Prostate gland (tissue), 2 donors: ENCODE measurements at places on chromosomes 5 and 9. TPM values are rescaled to one million over a fixed set of nuclear protein-coding genes. Genes with fewer than 3 reads are reported as not detected.

- H3K27me3 ChIP-seq: peaks cover 1% of the 10 kb centered on the region
- no peak overlapping the region for H3K4me3 ChIP-seq
- H3K4me1 ChIP-seq: no peaks in the 10 kb centered on the region
- H3K36me3 ChIP-seq: no peaks in the 10 kb centered on the region
Measured at GRCh38 chr5:163409384-163409783, 28.0 kb upstream of the CCNG1 start.

DNA sequence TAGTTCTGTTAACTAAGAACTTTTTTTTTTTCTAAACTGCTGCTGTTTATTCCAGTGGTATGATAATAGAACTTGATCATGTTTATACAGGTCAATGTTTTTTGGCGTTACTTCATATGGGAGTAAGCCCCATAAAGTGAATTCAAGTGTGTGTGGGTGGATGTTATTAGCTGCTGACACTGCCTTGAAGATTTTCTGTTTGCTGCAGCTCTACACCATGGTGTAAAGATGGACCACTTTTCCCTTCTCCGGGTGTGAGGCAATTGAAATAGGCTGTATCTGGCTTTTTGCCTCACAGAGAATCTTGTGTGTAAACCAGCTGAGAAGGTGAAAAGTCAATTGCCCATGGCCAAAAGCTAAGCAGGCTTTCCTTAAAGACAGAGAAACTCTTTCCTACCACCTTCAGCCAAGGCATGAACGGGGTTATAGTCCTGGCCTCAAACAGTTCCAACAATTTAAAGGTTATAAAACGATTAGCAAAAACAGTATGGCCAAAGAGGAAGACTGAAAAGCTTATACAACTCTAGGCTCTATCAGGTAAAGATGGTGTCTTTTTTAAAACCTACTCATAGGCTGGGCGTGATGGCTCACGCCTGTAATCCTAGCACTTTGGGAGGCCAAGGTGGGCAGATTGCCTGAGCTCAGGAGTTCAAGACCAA is 33.9 kb upstream of the ABCA1 start:
- H3K27ac ChIP-seq: no peak overlapping the region
- DNase-seq: no peak
- no peaks in the 10 kb centered on the region for H3K36me3 ChIP-seq
- H3K4me1 ChIP-seq: no peaks in the 10 kb centered on the region
- H3K4me3 ChIP-seq: no peak overlapping the region

Gene PCDHGC5
- total RNA-seq: 2.7 TPM

Gene FREM1
- 2.0 TPM for total RNA-seq

- peaks cover 21% of the 10 kb centered on the region for H3K4me1 ChIP-seq
- DNase-seq: no peak
- no peaks in the 10 kb centered on the region for H3K36me3 ChIP-seq
- H3K4me3 ChIP-seq: peak overlapping the region; percentile 45
- no peaks in the 10 kb centered on the region for H3K27me3 ChIP-seq
Measured at GRCh38 chr5:139636975-139637408, 11.2 kb upstream of the CXXC5 start.

Gene ZNF883
- 5.2 TPM for total RNA-seq

Gene ECM2
- 2.6 TPM for total RNA-seq

Gene NCS1
- 19.1 TPM for total RNA-seq

DNA sequence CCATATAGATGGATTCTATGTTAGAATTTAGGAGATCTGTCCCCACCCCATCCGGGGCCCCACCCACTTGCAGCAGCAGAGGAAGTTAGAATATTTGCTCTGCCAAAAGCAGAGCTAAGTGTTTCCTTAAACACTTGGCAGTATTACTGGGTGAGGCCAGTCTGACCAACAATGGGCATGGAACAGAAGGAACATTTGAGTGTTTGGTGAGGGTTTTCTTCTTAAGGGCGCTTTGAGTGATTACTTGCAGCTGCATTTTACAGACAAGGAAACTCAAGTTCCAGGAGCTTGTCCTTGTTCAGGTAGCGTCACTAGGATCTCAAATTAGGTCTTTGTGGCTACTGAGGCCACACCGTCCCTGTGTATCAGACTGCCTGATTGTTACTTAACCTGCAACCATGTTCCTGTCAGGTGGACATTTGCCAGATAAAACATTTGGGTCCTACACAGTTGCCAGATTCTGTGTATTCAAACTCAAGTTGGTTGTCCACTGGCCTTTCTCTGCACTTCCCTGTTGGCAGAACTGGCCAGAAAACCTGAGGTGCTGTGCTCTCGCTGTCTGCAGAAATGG is 59.3 kb downstream of the SLC46A2 start:
- peak overlapping the region; percentile 28 for H3K27ac ChIP-seq
- H3K4me3 ChIP-seq: no peak overlapping the region
- no peaks in the 10 kb centered on the region for H3K36me3 ChIP-seq
- no peaks in the 10 kb centered on the region for H3K4me1 ChIP-seq
- DNase-seq: peak; percentile 40

- no peaks in the 10 kb centered on the region for H3K36me3 ChIP-seq
- no peak overlapping the region for H3K27ac ChIP-seq
- H3K4me3 ChIP-seq: no peak overlapping the region
- no peaks in the 10 kb centered on the region for H3K27me3 ChIP-seq
- no peaks in the 10 kb centered on the region for H3K4me1 ChIP-seq
Measured at GRCh38 chr5:10832987-10833386, 72.0 kb upstream of the DAP start.

- no peak overlapping the region for H3K27ac ChIP-seq
- H3K4me3 ChIP-seq: no peak overlapping the region
- H3K27me3 ChIP-seq: no peaks in the 10 kb centered on the region
- peak; percentile 16 for DNase-seq
Measured at GRCh38 chr5:21152611-21153010, 1164.6 kb upstream of the CDH18 start.

- peak; percentile 14 for DNase-seq
- no peaks in the 10 kb centered on the region for H3K27me3 ChIP-seq
- H3K4me1 ChIP-seq: no peaks in the 10 kb centered on the region
Measured at GRCh38 chr9:3676766-3677165, 151.0 kb upstream of the RFX3 start.

GRCh38 chr5:179504191-179504590 is 46.2 kb upstream of the RUFY1 start:
- no peaks in the 10 kb centered on the region for H3K36me3 ChIP-seq
- no peak for DNase-seq
- H3K27me3 ChIP-seq: no peaks in the 10 kb centered on the region
- H3K4me1 ChIP-seq: no peaks in the 10 kb centered on the region

DNA sequence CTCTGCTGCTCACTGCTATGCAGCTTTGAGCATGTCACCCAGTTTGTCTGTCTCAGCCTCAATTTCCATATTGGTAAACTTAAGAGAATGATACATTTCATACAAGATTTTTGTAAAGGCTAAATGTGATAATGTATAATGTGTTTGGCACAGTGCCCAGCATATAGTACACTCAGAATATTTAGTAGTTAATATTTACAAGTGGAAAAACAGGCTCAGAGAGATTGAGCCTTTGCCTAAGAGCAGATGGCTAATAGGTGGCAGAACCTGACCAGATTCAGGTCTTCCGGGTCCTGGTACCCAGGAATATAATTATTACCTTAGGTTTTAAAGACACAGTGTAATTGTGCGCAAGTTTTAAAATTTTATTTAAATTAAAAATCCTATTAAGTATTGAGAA is 46.8 kb upstream of the KIAA1958 start:
- H3K4me3 ChIP-seq: no peak overlapping the region
- H3K27me3 ChIP-seq: no peaks in the 10 kb centered on the region
- H3K36me3 ChIP-seq: no peaks in the 10 kb centered on the region
- no peak overlapping the region for H3K27ac ChIP-seq
